ENCODE measurements at places on chromosomes 11 and 22.

DNA sequence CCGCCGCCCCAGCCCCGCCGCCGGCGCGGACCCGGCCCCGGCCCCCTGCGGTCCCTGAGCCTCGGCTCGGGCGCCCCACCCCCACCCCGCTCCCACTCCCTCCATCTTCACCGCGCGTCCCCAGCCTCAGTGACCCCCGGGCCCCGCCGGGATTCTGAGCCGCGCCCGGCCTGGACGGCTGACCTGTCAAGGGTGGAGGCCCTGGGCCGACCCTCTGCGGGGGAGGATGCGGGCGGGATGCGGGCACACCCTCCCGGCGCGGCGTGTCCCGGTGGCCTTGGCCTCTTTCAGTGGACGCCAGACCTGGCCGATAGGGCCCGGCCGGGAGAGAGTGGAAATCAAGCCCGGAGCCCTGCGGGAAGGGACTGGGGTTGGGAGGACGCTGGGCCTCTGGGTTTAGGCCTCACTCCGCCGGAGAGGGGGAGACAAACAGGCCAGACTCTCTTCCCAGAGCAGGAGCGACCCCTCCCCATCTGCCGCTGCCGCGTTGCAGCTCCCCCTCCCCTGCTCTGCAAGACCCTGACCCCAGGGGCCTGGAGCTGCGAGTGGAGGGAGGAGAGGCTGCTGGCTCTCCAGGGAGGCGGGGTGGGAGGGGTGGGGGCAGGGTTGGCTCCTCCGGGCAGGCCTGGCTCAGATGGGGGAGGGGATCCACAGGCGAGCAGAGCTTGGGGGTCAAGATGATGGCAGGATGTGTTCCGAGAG is 525 bp downstream of the MAPK8IP2 start:
- DNase-seq: no peak

DNA sequence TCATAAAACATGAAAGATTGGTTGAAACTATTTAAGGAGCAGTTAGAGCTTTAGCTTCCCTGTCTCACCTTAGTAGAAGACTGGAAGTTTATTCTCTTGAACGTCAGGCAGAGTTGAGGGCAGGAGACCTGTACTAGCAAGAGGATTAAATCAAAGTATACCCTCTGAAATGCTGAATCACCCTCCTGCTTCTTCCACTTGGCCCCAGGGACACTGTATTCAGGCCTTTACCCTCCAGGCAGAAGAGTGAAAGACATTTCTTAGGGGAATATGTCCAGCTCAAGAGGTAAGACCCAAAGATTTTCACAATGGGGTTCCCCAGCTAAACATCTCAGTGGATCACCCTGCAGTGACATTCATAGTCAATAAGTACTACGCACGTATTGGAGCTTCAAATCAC is 11.9 kb downstream of the APOA4 start:
- no peak for DNase-seq

GRCh38 chr11:61972112-61972671 is 4.8 kb upstream of the FTH1 start:
- no peak for DNase-seq

DNA sequence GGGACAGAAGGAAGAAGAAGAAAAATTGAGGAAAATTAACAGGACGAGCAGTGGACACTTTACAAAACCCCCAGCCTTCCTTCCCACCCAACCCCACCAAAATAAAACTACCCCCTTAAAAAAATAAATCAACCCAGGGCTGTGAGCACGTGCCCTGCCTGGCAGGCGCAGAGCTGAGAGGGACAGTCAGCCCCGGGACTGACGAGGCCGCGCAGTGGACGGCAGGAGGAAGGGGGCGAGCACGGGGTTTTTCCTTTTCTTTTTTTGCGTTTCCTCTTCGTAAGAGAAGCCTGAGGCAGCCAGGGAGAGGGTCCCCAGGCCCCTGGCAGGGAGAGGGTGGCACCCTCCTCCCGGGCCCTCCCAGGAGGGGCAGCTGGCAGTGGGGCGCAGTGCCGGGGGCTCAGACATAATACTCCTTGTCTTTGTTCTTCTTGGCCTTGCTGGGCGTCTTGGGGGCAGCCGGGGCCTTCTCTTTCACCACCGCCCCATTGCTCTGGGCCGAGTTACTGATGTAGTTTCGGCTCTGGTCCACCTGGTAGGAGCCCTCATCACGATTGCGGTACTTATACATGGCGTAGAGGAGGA is 15.9 kb downstream of the SLC22A12 start:
- no peak for DNase-seq

DNA sequence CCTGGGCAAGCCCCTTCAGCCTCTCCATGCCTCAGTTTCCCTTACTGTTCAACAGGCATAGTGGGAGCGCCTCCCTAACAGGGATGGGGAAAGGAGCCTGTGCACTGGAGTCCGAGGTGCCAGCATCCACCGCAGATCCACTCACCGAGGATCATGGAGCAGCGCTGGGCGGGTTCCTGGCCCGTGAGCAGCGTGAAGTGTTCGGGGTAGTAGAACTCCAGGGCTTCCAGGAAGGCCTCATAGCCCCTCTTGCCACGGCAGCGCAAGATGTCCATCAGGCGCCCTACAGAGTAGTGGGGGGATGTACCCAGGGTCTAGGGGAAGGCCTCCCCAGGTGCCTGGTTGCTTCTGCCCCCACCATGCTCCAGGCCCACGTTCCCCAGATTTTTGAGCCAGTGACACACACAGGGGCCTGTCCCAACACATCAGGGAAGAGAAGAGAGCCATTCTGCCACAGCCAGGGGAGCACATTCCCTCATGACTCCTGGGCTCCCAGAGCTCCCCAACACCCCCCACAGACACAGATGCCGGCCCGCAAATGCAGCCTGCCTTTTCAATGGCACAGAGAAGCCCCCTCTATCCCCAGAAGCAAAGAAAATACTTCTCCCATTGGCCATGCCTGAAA is 1.3 kb downstream of the CARD10 start:
- no peak for DNase-seq

- DNase-seq: peak; percentile 99
Measured at GRCh38 chr11:125263268-125263790, 98.8 kb downstream of the PKNOX2 start.

- no peak for DNase-seq
Measured at GRCh38 chr22:34973926-34974325, 92.0 kb upstream of the ISX start.

GRCh38 chr11:78651136-78651775 is 76.6 kb upstream of the NARS2 start:
- no peak for DNase-seq

- no peak for DNase-seq
Measured at GRCh38 chr11:767238-767637, 10.0 kb downstream of the GATD1 start.

GRCh38 chr11:76785513-76785912 is 2.4 kb downstream of the TSKU start:
- DNase-seq: no peak

DNA sequence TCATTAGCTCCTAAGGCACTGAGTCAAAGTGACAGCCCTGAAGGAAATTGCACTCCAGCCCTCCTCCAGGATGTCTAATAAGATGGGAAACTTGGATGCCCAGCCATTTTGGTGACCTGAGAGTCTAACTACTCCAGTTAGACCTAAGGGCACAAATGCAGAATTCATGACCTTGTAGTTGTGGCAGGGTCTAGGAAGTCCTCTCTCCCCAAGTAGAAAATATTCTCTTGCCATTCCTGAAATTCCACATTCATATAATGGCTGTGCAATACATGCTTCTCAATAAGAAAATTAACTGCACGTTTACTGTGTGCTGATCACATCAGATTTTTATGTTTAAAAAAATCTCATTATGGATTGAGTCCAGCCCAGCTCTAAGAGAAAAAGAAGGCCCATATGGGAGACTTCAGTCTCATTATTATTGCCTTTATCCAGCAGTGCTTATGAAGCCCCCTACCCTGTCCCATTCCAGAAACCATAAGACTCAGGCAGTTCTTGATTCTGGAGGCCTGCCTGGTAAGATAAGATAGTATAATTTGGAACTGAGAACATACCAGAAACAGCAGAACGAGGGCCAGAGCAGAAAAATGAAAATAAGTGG is 133.7 kb upstream of the LDLRAD3 start:
- no peak for DNase-seq

GRCh38 chr11:19966441-19966840 is 193.8 kb downstream of the DBX1 start:
- no peak for DNase-seq

DNA sequence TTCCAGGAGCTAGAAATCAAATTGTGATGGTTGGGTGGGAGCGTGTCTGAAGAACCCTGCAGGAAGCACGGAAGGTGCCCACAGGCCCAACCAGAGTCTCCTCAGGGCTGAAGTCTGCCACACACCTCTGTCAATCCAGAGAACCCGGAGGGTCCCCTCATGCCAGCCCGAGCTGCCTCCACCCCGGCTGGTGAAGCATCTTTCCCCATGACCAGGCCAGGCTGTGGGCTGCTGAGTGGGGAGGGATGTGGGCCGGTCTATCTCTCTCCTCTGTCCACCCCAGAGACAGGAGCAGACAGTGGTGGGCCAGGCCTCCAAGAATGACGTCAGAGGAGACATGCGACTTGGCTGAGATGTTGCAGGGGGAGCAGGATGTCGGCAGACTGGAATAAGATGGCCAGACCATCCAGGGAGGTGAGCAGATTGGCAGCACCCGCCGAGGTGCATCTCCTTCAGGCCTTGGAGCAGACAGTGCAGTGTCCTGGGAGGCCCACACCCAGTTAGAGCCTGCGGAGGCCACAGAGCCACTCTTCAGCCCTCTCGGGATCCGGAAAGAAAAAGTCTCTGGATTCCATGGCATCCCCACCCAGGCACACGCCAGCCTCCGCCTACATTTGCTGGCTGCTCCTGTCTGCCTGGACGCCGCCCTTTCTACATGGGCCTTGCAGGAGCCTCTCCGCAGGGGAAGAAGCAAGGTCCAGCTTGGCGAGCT is 1524.9 kb downstream of the BRD1 start:
- DNase-seq: no peak

DNA sequence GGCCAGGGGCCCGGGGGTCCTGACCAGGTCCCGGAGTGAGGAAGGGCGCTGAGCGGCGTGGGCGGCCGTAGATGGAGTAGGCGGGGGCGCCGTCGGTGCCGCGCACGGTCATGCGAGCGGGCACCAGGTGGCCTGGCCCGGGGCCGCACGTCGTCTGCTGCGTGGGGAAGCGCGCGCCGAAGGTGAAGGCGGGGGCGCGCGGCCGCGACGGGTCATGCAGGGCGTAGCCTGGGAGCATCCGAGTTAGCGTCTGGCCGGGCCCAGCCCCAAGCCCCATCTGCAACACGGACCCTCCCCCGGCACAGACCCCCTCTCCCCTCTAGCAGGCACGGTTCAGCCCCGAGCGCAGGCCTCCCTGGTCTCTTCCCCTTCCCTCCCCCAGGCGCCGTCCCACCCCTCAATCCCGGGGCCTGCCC is 1.7 kb upstream of the TYMP start:
- DNase-seq: no peak

- DNase-seq: no peak
Measured at GRCh38 chr22:42317691-42318547, 47.5 kb upstream of the TCF20 start.

- no peak for DNase-seq
Measured at GRCh38 chr11:62593434-62594044, 2.2 kb upstream of the TUT1 start.

GRCh38 chr11:65026810-65027209 is 429 bp upstream of the SNX15 start:
- no peak for DNase-seq

- no peak for DNase-seq
Measured at GRCh38 chr11:64801561-64802369, 1.2 kb downstream of the MAP4K2 start.

- no peak for DNase-seq
Measured at GRCh38 chr11:15976433-15977045, 379.8 kb downstream of the SOX6 start.

- no peak for DNase-seq
Measured at GRCh38 chr11:120909676-120910416, 114.1 kb upstream of the TBCEL start.

- DNase-seq: no peak
Measured at GRCh38 chr22:33796494-33796893, 123.8 kb downstream of the LARGE1 start.

DNA sequence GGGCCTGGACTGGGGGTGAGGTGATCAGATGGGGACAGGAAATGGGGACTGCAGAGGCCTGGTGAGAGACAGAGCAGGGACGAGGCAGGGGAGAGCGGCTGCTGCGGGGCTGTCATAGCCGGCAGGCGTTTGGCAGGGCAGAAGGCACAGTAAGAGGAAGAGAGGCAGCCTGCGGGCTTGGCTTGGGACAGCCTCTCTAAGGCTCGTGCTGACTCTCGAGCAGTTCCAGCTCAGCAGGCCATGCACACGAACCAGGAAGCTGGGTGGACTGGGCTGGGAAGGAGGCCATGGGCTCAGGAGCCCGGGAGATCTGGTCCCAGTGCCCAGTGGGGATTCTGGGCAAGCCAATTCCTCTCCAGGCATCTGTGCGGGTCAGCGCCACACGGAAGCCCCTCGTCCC is 19.6 kb upstream of the EIF3D start:
- no peak for DNase-seq

GRCh38 chr11:272195-272930 is 5.8 kb upstream of the NLRP6 start:
- no peak for DNase-seq

DNA sequence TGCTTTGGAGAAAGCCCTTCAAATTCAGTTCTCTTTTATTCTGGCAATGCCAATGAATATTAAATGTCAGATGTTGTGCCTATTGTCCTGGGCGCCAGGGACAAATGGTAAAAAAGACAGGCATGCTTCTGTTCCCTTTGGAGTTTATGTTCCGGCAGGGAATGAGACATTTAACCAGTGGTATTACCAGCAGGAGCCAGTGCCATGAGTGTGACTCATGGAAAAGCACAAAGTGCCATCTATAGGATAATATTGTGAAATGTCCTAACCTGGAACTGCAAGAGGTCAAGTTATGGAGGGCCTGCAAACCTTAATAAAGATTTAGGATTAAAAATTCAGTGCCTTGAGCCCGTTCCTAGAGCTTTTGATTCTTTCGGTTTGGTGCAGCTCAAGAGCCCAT is 39.5 kb downstream of the REXO2 start:
- DNase-seq: no peak

DNA sequence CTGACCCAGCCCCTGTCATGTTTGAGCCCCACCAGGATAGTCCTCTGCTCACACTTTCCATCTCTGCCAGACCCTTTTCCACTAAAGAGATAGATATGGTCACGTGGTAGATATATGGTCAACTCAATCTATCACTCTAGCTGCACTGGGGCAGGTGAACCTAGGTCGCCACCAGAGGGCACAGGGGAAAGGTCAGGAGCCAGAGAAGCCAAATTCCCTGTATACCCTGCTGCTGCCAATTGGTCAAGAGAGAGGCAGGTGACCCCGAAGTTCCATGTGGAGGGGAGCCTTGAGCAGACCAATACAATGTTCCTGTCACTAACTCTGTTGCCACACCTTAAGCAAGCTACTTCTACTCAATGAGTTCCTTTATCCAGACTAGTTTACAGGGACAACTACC is 101.1 kb upstream of the GALNT18 start:
- DNase-seq: no peak

- no peak for DNase-seq
Measured at GRCh38 chr11:77211040-77211451, 83.0 kb downstream of the MYO7A start.

GRCh38 chr22:48821346-48821690 is 1006.4 kb downstream of the BRD1 start:
- DNase-seq: no peak

GRCh38 chr22:50599816-50600455 is 657 bp upstream of the MAPK8IP2 start:
- DNase-seq: no peak

All from AG09309 (cell line).